ENCODE measurements at places on chromosomes 12 and 14. TPM values are rescaled to one million over a fixed set of nuclear protein-coding genes. Genes with fewer than 3 reads are reported as not detected.

DNA sequence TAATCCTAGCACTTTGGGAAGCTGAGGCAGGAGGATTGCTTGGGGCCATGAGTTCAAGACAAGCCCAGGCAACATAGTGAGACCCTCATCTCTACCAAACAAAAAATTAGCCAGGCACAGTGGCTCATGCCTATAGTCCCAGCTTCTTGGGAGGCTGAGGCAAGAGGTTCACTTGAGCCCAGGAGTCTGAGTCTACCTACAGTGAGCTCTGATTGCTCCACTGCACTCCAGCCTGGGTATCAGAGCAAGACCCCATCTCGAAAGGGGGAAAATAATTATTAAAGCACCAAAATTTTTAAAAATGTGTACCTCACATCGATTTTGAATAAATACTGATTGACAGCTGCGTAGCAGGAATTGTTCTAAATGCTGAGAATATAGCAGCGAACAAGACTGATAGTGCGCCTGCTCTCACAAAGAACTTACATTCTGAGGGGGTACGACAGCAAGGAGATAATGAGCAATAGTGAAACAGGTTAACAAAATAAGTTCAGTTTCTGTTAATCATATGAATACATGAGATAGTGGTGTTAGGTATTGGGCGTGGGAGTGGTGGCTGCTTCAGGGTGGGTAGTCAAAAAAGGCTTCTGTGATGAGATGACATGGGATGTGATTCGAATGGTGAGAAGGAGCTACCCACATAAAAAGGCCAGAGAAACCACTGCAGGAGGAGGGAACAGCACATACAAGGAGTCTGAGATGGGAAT is 19.6 kb downstream of the HCFC2 start:
- DNase-seq = no peak

DNA sequence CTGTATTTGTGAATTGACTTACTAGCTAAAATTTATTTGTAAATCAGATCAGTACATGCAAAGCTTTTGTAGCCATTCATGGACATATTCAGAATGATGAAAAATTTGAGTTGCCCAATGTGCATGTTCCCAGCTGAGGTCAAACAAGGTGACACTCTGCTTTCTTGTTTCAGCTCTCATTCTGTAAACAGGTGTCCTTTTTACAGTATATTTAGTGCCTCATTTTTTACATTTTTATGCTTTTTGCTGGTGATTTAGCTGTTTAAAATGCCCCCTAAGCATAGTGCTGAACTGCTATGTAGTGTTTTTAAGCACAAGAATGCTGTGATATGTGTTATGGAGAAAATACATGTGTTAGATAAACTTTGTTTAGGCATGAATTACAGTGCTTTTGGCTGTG is 76.3 kb downstream of the MIA2 start:
- DNase-seq = no peak

DNA sequence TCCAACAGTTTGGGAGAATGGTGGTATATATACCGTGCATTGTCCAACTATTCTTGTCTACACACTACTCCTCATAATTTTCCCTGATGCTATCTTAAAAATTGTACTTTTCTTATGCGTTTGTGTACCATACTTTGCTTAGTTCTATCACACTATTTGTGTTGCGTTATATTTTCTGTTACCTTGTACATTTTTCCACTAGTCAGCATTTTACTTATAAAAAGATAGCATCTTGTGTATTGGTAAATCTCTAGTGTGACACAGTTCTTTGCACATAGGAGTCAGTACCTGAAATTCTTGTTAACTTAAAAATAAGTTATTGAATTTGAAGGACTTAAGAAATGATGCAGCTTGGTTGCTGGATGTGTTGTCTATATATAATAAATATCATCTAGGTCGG is 201.8 kb upstream of the LMO3 start:
- DNase-seq = no peak

DNA sequence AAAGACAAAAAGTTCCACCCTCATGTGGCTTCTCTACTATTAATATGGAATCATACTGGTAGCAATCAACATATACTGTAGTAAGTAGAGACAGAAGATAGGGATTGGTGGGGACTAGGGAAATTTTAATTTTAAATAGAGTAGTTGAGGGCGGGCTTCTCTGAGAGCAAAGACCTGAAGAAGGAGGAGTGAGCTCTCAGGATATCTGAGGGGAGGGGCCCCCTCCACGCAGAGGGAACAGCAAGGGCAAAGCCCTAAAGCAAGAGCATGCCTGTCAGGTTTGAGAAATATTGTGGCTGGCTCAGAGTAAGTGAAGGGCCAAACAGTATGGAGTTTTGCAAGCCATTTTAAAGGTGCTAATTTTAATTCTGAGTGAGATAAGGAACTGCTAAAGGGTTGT is 64.3 kb downstream of the PCNX1 start:
- no peak for DNase-seq

DNA sequence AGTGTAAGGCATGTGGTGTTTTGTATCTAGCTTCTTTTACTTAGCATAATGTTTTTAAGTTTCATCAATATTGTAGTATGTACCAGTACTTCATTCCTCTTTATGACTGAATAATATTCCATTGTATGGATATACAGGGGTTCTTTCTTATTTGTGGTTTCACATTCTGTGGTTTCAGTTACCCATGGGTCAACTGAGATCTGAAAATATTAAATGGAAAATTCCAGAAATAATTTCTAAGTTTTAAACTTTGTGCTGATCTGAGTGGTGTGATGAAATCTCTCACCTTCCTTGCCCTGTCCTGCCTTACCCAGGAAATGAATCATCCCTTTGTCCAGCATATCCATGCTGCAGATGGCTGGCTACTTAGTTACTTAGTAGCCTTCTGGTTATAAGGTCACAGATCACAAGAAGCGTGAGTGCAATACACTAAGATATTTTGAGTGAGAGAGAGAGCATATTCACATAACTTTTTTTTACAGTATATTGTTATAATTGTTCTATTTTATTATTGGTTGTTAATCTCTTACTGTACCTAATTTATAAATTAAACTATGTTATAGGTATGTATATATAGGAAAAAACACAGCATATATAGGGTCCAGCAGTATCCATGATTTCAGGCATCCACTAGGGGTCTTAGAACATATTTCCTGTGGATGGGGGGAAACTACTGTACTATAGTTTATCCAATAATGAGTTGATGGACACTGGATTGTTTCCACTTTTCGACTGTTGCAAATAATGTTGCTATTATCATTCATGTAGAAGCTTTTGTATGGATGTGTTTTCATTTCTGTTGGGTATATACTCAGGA is 59.6 kb upstream of the LRTM2 start:
- DNase-seq = no peak

Gene NOVA1
- total RNA-seq = 59.7 TPM

Gene CDK2
- total RNA-seq = 10.3 TPM
